ENCODE measurements at places on chromosomes 1 and 21.

DNA sequence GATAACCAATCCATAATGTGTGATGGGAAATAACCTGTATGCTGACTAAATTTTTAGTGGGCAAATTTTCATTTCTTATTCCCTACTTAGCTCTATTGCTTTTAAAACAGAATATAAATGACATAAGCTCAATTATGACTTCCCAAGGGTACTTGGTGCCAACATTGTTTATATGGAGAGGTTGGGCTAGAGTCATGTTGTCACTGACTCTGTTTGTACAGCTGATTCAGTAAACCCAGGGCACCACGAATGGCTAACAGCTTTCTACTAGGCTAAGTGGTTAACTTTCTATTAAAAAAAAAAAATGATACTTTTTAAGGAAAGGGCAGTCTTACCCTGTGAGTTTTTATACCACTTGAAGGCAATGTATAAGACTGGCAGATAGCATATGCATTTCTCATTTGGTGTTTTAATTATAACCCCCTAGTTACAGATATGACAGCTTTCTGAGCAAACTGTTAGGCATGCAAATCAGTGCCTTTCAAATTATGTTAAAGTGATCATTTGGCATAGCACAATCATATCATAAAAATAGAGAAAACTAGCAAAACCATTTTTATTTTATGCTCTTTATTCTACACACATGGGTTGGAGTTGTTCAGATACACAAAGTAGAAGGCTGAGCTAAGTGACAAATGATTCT is 147.1 kb downstream of the DNM3 start:
- no peak for DNase-seq

DNA sequence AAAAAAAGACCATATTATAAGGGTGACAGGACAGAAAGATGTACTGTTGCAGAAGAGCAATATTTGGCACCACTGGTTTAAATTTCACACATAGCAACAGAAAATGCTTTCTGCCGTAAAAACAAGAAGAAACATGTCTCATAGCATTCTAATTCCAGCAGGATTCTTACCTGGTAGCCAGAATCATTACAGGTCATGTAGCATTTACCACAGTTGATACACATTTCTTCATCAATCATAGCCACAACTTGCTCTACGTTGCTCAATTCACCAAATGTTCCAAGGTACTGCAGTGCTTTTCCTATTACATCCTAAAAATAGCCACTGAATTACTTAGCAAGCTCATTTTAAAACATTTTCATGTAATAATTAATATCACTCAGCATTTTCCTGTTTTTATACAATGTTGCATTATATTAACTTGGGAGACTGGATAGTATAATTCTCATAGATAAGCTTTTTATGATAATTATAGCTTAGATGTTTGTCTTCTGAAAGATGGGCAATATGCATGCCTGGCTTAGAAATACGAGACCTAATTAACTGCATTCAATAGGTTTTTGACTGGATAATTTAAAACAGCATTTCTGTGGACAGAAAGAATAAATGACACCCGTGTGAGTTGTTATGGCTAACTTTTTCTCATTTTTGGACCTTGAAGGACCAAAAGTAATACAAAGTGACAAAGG is 360.7 kb downstream of the PTBP2 start:
- DNase-seq: no peak

DNA sequence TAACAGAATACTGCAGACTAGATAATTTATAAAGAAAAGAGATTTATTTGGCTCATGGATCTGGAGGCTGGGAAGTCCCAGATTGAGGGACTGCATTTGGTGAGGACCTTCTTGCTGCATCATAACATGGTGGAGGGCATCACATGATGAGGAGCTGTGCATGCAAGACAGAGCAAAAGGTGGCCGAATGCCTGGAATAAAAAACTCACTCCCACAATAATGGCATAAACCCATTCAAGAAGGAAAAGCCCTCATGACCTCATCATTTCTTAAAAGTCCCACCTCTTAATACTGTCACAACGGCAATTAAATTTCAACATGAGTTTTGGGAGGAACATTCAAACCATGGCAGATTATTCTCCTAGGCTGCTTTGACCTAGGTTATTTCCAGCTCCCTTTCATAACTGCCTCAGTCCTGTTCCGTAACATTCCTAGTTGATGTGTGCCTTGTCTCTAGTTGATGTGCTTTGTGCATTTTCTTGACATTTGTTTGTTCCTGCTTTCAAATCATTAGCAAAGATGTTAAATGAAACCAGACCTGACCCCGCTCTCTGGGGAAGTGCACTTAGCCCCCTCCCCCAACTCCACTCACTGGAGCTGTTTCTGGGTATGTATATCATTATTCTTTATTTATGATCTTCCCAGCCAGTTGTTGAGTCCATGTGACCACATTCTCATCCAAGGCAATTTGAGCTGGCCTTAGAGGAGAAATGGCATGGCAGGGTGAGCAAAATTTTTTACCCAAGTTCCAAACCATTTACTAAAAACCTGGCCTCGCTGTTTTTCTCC is 148.5 kb downstream of the GDAP2 start:
- DNase-seq: no peak

DNA sequence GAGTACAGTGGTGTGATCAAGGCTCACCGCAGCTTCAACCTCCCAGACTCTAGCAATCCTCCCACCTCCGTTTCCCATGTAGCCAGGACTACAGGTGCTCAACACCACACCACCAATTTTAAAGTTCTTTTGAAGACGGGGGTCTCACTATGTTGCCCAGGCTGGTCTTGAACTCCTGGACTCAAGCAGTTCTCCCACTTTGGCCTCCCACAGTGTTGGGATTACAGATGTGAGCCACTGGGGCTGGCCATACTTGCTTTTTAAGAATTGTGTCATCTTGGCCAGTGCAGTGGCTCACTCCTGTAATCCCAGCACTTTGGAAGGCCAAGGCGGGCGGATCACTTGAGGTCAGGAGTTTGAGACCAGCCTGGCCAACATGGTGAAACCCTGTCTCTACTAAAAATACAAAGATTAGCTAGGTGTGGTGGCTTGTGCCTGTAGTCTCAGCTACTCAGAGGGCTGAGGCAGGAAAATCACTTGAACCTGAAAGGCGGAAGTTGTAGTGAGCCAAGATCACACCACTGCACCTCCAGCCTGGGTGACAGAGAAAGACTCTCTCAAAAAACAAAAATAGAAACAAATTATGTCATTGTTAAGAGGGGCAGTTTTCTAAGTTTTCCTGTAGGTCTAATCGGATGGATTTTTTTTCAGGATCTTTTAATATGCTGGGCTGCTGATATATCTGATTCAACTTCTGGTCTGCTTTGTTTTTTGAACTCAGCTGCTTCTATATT is 18.7 kb downstream of the AK4 start:
- no peak for DNase-seq

- no peak for DNase-seq
Observed at GRCh38 chr21:15744926-15745325, 15.1 kb downstream of the USP25 start.

GRCh38 chr1:96048572-96049212 is 672.9 kb upstream of the PTBP2 start:
- DNase-seq: no peak

GRCh38 chr1:86516335-86516734 is 30.5 kb upstream of the CLCA4 start:
- no peak for DNase-seq
